ENCODE measurements at places on chromosomes 3 and 15.

- no peak for DNase-seq
Measured at GRCh38 chr15:67232591-67232990, 21.9 kb downstream of the AAGAB start.

DNA sequence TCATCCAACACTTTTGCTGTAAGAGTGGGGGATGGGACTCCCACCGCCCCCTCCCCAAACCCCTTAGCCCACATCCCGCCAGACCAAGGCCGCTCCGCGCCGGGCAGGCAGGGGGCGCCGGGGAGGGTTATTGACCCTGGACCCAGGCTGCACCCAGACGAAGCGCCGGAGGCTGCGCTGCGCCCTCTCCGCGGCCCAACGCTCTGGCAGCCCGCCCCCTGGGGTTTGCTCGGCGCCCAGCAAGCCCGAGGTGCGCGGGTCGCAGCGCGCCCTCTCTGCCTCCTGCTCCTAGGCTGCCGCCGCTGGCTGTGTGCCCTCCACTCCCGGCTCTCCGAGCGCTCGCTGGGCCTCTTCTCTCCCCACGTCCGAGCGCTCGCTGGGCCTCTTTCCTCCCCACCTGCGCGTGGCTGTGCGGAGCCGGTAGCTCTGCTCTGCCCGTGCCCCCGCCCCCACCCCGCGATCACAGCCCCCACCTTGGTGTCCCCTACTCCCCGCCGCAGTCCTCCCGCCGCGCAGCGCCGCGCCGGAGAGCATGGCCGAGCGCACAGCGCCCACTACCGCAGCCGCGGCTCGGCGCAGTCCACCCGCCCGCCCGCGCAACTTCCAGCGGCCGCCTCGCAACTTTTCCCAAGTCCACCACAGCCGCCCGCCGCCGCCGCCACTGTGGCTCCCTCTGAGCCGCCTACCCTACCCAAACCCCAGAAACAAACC, 1.2 kb downstream of the MECOM start:
- peak; percentile 43 for DNase-seq

DNA sequence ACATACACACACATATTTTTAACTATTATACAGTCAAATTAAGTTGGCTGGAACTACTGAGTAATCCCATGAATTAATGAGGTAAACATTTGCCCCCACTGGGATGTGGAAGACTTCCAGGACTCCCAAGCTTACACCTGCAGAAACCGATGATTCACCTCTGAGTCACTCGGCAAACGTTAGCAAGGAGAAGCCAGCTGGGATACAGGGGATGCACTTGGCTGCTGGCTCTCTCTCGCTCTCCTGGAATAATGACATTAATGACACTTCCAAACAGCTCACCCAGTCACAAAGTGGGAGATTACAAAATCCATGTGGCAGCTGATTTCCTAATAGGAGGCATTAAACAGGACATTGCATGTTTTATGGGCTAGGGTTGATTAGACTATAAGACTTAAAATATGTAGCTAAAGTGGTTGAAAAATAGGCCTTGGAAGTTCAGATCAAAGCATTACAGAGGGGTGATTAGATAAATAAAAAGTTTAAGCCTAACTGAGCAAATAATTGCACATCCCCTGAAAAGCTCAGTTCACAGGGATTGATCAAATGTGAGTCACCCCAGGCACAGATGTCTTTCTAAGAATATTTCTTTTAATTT, 500.9 kb downstream of the SOX2 start:
- no peak for DNase-seq

GRCh38 chr3:28077572-28077971, 163.8 kb upstream of the CMC1 start:
- DNase-seq = no peak

GRCh38 chr15:66701422-66702034, 508 bp upstream of the SMAD6 start:
- peak; percentile 35 for DNase-seq

DNA sequence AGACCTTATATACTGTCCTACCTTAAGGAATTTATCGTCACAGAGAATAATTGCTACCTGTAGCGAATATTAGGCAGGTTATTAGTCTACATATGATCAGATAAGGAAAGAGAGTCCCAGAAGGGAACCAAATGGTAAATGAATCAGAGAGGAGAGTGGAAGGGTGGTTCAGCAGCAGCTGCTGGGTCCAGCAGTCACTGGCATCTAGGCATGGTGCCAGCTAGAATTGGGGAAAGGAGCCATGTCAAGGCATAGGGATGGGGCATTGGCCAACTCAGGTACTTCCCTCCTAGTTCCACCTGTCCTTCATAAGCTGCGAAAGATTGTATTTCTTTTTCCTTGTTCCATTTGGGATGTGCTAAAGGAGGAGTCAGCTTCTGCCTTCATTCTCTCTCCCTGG, 23.4 kb downstream of the HACD3 start:
- DNase-seq = no peak

DNA sequence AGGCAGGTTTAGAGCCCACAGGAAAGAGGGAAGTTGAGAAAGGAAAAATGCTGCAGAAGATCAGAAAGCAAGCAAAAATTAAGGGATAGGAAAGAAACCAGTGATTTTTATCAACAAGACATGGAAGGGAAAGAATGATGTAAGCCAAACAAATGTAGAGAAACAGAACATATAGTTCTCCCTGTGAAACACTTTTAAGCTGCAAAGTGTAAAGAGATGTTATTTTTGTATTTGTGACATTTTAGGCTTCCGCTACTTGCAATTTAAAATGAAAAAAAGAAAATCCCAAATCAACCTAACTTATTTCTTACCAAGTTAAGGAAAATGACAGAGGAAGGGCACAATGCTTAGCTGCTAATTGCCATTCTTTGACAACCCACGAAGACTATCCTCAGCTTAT, 111.6 kb downstream of the PDCD6IP start:
- no peak for DNase-seq

DNA sequence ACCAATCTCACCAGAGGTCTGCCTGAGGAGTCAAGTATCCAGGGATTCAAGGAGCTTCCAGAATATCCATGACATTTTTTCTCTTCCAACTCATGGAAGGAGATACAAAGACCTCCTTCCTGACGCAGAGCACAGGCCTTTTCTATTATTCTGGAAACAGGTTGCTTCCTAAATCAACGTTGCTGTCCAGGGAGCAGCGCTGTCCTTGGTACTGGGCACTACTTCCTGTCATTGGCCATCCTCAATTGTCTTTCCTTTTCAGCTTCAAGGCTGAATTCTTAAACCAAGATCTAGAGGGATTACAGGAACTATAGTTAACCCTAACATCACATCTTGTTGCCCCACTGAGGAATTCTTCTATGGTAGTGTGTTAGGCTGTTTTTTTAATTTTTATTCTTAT, 50.4 kb upstream of the TBC1D21 start:
- no peak for DNase-seq

GRCh38 chr3:188624384-188624783, 470.4 kb downstream of the LPP start:
- no peak for DNase-seq

DNA sequence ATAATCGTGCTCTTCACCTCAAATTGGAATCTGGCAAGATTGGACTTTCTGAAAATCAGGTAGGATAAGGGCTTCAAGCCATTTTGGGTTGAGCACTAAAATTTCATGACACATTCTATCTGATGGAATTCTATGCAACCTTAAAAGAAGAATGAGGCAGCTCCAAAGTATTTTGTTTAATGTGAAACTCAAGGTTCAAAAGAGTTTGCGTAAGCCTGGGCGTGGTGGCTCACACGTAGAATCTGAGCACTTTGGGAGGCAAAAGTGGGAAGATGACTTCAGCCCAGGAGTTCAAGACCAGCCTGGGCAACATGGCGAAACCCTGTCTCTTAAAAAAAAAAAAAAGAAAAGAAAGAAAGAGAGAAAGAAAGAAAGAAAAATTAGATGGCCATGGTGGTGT, 3.6 kb upstream of the PLA1A start:
- DNase-seq = no peak

DNA sequence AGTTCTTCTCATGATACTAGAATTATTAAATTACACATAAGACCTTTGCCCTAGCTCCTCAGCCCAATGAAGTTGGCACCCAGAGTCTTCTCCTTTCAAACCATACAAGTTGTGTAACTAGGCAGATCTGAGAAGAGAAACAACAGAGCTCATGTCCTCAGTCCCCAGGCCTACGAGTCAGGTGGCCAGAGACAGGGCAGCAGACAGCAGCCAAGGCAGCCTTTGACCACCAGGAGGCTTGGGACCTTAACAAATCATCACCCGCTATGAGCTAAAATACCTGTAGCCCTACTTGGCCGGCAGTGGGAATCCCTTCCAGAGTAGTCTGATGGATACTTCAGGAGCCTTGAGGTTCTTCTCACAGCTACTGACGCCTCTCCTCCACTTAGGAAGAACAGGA, 18.3 kb downstream of the STIMATE start:
- DNase-seq = no peak

DNA sequence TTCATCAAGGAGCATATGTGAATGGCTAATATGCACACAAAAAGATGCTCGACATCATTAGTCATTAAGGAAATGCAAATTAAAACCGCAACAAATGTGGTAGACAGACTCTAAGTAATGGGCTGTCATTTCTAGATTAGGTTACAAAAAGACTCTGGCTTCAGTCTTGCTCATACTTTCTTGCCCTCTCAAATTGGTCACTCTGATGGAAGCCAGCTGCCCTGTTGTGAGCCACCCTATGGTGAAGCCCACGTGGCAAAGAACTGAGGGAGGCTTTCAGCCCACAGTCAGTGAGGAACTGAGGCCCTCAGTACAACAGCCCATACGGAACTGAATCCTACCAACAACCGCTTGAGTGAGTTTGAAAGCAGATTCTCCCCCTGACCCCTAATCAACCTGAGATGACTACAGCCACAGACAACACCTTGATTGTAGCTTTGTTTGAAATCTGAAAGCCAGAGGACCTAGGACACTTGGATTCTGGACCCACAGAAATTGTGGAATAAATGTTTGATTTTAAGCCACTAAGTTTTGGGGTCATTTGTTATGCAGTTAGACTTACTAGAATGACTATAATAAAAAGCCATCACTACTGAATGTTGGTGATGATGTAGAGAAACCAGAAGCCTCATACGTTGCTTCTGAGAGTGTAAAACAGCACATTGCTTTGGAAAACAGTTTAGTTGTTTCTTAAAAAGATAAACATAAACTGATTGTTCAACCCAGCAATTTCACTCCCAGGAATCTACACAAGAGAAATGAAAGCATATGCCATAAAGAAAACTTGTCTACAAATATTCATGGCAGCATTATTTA, 45.7 kb downstream of the EHHADH start:
- peak; percentile 7 for DNase-seq

GRCh38 chr3:67376416-67376815, 278.0 kb downstream of the SUCLG2 start:
- no peak for DNase-seq

DNA sequence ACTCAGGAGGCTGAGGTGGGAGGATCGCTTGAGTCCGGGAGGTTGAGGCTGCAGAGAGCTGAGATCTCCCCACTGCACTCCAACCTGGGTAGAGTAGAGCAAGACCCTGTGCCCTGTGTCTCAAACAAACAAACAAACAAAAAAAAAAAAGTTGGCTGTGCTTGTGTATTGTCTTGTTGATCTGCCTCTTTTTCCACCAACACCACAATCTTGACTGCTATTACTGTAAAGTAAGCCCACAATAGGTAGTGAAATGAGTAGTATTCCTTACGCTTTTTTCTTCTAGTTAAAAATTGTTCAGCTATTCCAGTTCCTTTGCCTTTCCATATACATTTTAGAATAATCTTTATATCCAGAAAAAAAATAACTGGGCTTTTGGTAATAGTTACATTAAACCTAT, 35.5 kb downstream of the PTH1R start:
- no peak for DNase-seq

GRCh38 chr3:55904716-55905115, 417.6 kb upstream of the WNT5A start:
- no peak for DNase-seq

GRCh38 chr3:184769382-184770170, 42.4 kb upstream of the VPS8 start:
- DNase-seq = no peak

GRCh38 chr3:195522254-195523023, 20.7 kb downstream of the PPP1R2 start:
- DNase-seq = no peak

DNA sequence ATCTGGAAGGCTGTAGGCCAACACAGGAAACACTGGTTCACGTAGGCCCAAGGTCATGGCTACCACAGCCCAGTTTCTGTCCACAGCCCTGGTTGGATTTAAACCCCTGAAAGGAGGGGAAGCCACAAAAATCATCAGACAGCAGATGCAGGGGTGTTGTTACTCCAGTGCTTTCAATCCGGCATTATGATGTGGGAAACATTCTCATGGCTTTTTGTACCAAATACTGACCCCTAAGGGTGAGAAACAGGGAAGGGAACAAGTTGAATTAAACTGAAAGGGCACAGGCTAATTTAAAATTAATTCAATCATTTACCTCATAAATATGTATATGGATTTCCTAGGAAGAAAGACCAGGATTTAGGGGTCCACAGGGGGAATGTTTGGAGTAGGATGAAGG, 375.6 kb downstream of the CTNNB1 start:
- no peak for DNase-seq

DNA sequence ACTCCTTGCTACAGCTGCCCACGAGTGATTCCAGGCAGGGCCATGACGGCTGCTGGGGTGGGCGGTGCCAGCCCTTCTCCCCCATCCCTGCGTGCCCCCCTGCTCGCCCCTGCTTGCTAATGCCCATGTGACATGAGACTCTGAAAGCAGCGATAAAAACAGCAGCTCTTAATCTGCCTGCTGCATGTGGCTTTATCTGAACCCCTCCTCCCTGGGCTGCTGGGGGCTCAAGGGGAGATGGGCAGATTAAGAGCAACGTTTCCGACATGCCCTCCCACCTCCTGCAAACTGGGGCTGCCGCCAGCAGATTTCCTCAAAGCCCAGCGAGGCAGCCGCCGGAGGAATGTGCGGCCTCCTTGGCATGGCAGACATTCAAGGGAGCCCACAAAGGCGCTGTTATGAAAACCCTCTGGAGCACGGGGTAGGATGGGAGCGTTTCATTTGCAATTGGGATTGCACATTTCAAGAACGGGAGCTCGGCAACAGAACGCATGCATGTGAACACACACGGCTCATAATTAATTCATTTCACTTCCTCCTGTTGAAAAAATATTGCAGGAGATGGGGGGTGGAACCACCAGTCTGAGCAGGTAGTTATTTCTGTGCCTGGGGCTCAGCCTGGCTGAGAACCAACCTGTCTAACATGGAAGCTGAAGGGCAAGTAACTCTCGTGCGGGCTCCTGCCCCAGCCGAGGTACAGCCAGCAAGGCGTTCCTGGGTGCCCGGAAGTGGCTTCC, 504.2 kb upstream of the PROK2 start:
- no peak for DNase-seq

- DNase-seq = no peak
Measured at GRCh38 chr15:68589783-68590710, 11.3 kb downstream of the CORO2B start.

DNA sequence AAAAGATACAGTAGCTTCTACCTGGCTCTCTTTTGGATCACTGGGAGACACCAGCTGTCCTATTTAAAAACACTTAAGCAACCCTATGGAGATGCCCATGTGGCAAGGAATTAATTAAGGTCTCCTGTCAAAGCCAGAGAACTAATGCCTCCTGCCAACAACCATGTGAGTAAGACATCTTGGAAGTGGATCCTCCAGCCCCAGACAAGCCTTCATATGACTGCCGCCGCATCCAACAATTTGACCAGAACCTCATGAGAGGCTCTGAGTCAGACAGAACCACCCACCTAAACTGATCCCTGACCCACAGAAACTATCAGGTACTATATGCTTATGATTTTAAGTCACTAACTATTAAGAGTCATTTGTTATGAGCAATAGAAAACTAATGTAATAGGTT, 22.3 kb downstream of the IFT80 start:
- DNase-seq = no peak

- DNase-seq = no peak
Measured at GRCh38 chr3:24483873-24484272, 10.8 kb downstream of the THRB start.

GRCh38 chr3:57978316-57978715, 29.9 kb upstream of the FLNB start:
- DNase-seq = no peak

Measured in activated CD4-positive, alpha-beta T cell treated with anti-CD3 and anti-CD28 coated beads, Interleukin-2, amount 50 U/mL, for 48 hours (primary cell).